Germinal center (tissue), 1 donor: ENCODE measurements at places on chromosomes 13 and 19.
A peak's percentile ranks its signal among the peaks of the same experiment; 100 is the strongest.

GRCh38 chr13:62337109-62337880 is 921.6 kb upstream of the PCDH20 start:
- DNase-seq: no peak

GRCh38 chr19:38076337-38076736 is 147.7 kb downstream of the DPF1 start:
- DNase-seq: no peak

- DNase-seq: no peak
Observed at GRCh38 chr19:30074096-30074495, 132.1 kb downstream of the URI1 start.

- DNase-seq: peak; percentile 44
Observed at GRCh38 chr19:35206379-35206778, 22.2 kb downstream of the FAM187B start.

- no peak for DNase-seq
Observed at GRCh38 chr19:31085125-31085524, 264.1 kb downstream of the TSHZ3 start.

DNA sequence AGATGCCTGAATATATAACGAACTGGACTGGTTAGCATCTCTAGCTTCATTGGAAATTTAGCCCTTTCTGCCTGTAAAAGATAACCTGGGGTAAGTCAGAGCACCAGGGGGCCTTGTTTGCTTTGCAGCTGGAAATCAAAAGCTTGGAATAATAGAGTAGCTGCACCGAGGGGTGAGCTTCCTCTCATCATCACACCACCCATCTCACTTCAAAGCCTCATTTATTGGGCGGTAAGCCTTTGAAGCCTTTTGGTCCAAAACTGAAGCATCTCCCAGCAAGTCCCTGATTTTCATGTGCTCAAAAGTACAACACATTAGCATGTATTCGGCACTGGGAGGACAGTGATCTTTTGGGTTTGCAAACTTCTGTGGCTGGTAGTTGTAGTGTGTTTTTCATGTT is 405.1 kb downstream of the FOXO1 start:
- no peak for DNase-seq

- no peak for DNase-seq
Observed at GRCh38 chr13:33271759-33272158, 13.8 kb downstream of the STARD13 start.

DNA sequence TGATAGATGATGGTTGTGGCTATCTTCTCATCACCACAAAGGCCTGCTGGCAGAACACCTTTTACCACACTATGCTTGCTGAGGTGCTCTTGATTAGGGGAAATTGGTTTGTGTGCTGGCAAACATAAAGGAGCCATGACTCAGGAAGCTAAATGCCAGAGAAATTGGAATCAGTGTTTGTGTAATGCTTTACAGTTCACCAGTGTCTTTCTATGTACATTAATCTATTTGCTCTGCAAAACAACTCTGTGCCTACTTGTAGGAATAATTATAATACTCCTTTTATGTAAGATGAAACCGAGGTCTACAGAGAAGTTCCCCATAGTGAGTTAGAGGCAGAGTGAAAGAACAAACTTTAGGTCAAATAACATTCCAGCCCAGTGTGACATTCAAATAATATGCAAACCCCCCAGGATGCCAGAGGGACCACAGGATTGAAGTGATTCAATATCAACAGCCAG is 390.5 kb upstream of the HTR2A start:
- no peak for DNase-seq

DNA sequence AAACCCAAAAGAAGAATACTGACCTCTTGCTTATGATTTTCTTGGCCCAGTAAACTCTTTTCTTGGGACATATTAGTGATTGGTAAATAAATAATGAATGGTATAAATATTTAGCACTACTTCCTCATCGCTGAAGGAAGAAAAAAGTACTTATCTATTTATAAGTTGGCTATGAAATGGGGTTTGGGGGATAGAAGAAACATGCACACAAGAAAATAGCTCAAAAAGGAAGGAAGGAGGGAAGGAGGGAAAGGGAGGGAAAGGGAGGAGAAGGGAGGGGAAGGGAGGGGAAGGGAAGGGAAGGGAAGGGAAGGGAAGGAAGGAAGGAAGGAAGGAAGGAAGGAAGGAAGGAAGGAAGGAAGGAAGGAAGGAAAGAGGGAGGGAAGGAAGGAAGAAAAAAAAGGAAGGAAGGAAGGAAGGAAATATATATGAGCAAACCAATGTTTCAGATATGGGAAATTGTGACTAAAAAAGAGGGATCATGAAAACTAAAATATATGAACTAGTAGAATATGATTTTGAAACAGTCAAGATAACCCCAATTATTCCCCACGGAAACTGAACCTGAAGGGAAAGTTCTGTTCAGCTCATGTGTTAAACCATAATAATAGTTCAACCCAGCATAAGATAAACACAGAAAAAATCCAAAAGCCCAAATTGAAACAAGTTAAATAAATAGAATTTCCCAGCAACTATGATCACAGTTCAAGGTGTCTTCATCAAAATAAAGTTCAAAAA is 75.3 kb downstream of the FGF14 start:
- DNase-seq: no peak

- DNase-seq: no peak
Observed at GRCh38 chr19:49718991-49719390, 28.1 kb downstream of the CPT1C start.

DNA sequence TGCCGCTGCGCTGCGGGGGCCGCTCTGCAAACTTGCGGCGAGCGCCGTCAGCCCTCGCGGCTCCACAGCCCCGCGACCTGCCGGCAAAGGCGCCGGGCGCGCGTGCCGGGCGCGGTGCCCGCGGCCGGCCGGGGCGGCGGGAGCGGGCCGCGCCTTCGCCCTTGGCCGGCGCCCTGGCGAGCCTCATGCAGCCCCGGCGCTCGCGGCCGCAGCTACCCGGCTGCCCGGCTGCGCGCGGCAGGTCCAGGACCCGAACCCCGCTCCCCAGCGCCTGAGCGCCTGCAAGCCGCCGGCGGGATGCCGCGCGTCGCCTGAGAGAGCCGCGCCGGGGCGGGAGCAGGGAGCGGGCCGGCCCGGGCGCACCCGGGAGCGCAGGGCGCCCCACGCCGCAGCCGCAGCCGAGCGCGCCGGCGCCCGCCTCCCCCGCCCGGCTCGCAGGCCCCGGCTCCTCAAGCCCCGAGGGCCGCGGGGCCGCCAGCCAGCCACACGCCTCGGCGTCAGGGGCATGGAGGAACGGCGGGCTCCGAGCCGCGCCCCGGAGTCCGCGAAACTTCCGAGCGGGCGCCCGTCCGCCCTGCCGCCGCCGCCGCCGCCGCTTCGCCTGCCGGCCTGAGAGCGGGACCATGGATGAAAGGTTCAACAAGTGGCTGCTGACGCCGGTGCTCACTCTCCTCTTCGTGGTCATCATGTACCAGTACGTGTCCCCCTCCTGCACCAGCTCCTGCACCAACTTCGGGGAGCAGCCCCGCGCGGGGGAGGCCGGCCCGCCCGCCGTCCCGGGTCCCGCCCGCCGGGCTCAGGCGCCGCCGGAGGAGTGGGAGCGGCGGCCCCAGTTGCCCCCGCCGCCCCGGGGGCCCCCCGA is 564 bp downstream of the HS6ST3 start:
- DNase-seq: peak; percentile 35

DNA sequence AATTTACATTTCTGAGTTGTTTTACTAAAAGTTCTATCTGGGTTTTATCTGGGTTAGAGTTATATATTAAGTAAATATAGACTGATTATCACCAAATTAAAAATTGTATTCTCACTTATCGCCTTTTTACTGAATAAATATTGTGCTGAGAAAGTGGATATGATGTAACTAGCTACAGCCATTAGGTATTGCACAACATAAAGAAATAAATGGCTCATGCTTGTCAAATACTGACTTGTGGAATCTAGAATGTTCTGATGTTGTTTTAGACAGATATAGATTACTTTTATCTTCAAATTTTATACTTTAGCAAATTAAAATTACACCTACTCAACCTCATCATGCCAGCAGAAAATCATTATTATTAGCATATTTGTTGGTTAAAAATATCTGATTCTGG is 1277.1 kb upstream of the MIR17HG start:
- no peak for DNase-seq

DNA sequence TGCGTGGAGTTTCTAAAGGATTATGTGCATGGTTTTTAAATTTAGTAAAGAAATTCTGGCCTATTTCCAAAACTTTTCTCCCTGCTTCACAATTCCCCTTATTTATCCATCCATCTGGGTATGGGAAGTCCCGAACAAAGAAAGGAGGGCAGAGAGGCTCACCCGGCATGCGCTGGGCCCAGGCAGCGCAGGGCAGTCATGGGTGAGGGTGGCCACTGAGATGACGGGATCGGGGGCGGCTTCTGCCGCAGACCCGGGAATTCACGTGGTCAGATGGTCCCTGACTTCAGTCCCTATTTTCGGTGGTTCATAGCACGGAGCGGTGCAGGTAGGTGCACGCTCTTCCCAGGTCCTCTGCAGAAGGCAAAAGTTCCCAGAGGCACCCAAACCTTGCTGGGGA is 14.5 kb downstream of the IRS2 start:
- no peak for DNase-seq

DNA sequence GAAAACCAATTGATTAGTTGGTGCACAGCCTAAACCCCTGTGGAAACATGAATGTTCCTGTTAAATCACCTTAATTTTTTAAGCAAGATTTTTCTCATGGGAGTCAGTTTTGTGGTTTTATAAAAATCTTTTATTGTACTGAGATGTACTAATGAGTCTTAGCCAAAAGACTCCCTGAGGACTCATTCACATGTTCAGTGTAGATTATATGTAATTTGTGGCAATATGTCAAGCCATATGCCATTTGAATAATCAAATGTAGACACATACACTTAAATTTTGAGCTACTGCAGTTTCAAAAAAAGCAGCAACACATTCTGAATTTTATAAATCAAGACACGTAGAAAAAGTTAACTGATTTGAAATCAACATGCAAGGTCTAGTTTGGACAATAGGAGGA is 395.2 kb downstream of the MYO16 start:
- no peak for DNase-seq

DNA sequence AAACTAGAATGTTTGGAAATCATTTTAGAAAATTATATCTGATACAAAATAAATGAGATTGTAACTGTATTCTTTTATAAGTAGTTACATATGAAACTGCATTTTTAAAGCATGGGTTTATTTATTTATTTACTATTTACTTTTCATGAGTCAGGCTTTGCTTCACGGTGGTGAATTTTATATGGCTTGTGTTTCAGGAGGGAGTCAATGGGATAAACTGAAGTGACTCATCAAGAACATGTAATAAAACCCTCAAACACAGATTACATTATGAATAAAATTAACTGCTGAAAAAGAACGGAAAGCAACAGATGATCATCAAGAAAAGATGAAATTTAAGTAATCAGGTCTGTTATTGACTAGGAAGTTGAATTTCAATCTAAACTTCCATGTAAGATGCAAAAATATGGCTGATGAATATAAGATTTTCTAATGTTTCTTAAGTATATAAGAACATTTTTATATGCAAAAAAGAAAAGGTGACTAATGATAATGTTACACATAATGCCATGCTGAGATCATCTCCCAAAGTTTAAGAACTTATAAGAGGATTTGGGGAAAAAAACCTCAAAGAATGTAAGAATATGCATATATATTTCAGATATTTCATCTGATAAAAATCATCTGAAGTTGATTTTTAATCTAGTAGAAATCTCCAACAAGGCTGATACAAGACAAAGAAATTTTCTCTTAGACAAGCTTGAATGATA is 383.6 kb downstream of the SLITRK1 start:
- no peak for DNase-seq

DNA sequence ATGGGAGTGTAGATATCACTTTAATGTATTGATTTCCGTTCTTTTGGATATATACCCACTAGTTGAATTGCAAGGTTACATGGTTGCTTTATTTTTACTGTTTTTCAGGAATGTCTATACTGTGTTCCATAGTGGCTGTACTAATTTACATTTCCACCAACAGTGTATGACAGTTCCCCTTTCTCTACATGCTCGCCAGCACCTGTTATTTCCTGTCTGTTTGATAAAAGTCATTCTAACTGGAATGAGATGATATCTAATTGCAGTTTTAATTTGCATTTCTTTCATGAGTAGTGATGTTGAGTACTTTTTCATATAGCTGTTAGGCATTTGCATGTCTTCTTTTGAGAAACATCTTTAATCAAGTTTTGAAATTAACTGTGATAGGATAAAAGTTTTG is 818.6 kb downstream of the SLITRK6 start:
- no peak for DNase-seq

DNA sequence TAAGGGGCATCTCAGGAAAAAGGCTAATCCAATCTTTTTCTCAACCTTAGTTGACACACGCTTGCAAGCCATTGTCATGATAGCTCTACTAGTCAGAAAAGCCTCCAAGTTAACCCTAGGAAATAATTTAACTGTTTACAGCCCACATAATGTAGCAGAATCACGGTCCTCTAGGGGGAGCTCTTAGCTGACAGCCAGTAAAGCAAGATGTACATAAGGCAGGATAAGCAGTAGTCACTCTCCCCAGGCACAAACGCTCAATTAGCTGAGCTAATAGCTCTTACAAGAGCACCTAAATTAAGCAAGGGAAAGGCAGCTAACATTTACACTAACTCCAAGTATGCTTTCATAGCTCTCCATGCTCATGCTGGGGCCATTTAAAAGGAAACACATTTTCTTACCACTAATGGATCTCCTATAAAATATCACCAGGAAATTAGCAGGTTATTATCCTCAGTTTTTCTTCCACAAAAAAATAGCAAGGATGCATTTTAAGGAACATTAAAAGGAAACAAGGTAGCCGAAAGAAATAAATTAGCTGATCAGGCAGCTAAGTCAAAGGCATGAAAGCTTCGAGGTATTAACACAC is 33.7 kb upstream of the ZSCAN5A start:
- no peak for DNase-seq

GRCh38 chr19:49677231-49677900 is at the start of gene PRMT1:
Gene PRMT1 (plus strand): TSS chr19:49677271. CDS start chr19:49677281, 10 bp downstream.
- DNase-seq: peak; percentile 74

DNA sequence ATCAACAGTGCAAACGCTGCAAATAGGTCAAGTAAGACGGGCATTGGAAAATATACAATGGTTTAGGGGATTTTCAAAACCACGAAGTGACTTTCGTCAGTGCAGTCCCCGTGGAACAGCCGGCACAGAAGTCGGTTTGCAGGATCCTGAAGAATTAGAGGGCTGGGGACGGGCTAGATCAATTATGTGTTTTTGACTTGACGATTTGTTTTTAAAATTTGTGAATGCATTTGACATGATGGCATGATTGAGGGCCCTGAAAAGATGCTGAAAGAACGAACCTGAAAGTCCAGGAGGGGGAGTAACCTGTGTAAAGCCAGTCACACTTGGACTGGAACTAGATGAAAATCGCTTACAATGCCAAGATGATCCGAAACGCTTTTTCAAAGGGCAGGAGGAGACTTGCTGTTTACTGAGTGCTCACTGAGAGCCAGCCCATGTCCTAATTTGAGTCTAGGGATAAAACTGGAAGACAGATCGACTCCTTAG is 8.9 kb upstream of the DGKH start:
- peak; percentile 22 for DNase-seq

GRCh38 chr13:32902029-32902780 is 114.0 kb upstream of the KL start:
- DNase-seq: no peak

DNA sequence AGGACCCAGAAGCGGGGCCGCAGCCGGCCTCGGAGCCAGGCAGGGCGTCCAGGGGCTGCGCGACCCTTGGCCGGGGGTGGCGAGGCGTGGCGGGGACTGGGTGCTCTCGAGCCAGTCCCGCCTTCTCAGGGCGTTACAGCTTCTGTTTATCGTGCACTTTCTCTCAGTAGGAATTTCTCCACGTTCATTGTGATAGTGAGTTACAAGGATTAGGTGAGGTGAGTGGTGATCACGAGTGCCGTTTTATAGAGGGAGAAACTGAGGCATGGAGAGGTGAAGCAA is 600 bp downstream of the AP1M1 start:
- DNase-seq: no peak
